MCF 10A (cell line): ENCODE measurements at places on chromosomes 1 and 21. TPM values are rescaled to one million over a fixed set of nuclear protein-coding genes. Genes with fewer than 3 reads are reported as not detected.

LUZP1 gene
- 30.1 and 37.2 TPM in 2 replicates for total RNA-seq

PRAMEF7 gene
- total RNA-seq: not detected in 2 replicates

DNA sequence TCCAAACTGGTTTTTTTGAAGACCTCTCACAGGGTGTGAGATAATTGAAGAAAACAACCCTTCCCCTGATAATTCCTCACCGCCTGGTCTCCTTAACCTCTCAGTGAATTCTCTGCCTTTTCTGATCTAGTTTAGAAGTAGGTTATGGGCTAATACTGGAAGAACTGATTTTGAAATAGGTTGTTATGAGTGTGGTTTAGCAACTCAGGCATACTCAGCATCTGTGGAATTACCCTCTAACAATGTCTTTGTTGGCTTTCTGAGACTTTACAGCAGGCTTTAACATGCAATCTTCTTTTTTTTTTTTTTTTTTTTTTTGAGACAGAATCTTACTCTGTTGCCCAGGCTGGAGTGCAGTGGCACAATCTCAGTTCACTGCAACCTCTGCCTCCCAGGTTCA, 10.3 kb upstream of the PLD5 start:
- no peaks in the 10 kb centered on the region for H3K27me3 ChIP-seq
- no peak for DNase-seq
- peaks cover 25% of the 10 kb centered on the region for H3K4me1 ChIP-seq
- no peak overlapping the region for H3K27ac ChIP-seq
- H3K36me3 ChIP-seq: peaks cover 6% of the 10 kb centered on the region
- no peak overlapping the region for H3K4me3 ChIP-seq

DNA sequence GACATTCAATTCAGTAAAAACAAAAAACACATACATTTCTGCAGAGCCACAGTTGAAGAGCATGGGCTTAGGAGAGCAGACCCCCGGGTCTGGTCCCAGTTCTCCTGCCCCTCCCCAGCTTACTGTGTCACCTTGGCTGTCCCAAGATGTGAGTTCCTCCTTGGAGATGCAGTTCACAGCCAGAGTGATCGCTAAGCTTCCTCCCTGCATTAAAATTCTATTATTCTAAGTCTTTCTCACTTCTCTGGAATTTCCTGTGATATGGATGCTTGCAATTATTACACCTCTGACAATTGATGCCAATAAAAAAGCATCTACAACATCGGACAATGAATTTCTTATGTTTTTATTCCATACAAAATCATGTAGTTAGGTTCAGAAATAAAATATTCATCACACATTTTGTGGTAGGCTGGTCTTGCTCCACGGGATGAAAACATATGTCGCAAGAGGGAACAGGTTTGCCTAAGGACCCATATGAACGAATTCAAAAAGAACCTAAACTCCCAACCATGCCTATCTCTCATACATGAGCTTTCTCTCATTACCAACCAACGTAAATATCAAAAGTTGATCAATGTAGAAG, 328.5 kb upstream of the RUNX1 start:
- peak; percentile 23 for DNase-seq
- peaks cover 20% of the 10 kb centered on the region for H3K4me1 ChIP-seq
- H3K4me3 ChIP-seq: no peak overlapping the region
- H3K27ac ChIP-seq: no peak overlapping the region
- H3K36me3 ChIP-seq: no peaks in the 10 kb centered on the region

DNA sequence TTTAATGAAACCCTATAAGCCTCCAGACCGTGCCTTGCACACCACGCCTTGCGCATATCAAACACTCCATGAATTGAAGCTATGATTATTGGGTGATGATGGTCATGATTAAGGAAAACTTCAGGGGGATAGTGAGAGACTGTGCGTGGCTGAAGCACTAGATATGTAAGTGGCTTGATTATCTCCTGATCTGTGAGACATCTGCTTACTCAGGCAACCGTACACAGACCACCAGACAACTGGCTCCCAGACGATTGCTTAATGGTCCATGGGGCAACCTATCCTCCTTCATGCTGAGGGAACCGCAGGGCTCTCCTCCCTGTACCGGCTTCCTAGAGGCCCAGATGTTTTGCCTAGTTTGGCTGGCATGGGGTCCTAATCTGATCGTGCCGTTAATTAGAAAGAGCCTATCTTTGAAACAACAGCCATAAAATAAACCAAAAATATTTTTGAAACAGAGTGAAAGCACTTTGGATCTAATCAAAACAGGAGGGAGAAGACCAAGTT, 51.6 kb downstream of the IRF2BP2 start:
- H3K36me3 ChIP-seq: no peaks in the 10 kb centered on the region
- DNase-seq: no peak
- H3K27ac ChIP-seq: no peak overlapping the region
- H3K27me3 ChIP-seq: no peaks in the 10 kb centered on the region

DNA sequence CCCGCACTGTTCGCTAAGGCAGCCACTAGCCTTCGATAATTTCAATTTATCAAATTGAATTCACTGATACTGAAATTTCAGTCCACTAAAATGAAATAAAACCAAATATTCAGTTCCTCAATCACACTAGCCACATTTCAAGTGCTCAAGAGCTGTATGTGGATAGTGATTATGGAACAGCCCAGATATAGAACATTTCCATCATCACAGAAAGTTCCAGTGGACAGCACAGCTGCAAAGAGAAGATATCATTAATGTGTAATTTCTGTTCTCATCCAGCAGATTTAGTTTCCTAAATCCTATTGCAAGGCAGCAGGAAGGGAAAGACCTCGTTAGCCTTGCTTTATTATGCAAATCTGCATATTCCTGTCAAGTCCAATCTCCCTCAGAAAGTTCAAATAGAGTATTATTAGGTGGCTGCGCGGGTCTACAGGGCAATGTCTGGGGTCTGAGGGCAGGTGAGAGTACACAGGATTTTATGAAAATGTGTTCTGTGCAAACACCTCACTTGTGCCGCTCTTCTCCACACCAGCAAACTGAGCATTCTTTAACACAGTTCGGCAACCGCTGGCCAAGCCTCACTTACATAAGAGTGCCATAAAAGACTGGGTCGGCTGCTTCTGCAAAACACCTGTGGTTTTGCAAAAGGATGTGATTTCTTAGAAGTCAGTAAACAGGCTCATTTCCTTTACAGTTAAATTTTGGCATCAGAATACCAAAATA, 22.4 kb downstream of the CAPZB start:
- H3K27ac ChIP-seq: no peak overlapping the region
- no peak overlapping the region for H3K4me3 ChIP-seq
- DNase-seq: no peak

GRCh38 chr1:201881617-201882016, 7.1 kb upstream of the SHISA4 start:
- DNase-seq: no peak
- no peak overlapping the region for H3K4me3 ChIP-seq
- H3K27me3 ChIP-seq: no peaks in the 10 kb centered on the region
- H3K4me1 ChIP-seq: peaks cover 48% of the 10 kb centered on the region
- peaks cover 18% of the 10 kb centered on the region for H3K36me3 ChIP-seq
- peak overlapping the region; percentile 79 for H3K27ac ChIP-seq

DNA sequence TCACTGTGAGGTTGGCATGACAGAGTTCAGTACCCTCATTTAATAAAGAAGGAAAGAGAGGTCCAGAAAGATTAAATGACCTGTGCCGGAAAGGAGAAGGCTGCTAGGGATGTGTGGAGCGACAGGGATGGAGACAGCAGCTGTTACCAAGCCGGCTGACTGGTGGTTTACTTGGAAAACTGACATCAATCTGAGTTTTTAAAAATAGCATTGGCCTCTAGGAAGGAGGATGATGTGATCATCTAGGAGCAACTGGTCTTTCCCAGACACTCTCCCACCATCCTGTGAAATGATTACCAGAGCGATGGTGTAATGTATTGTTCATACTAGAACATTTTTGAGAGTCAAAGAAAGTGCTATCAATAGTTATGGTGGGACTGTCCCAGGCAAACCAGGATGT, 154.4 kb downstream of the ZSCAN20 start:
- H3K4me1 ChIP-seq: no peaks in the 10 kb centered on the region
- DNase-seq: no peak
- H3K4me3 ChIP-seq: no peak overlapping the region
- no peak overlapping the region for H3K27ac ChIP-seq
- H3K36me3 ChIP-seq: no peaks in the 10 kb centered on the region

DNA sequence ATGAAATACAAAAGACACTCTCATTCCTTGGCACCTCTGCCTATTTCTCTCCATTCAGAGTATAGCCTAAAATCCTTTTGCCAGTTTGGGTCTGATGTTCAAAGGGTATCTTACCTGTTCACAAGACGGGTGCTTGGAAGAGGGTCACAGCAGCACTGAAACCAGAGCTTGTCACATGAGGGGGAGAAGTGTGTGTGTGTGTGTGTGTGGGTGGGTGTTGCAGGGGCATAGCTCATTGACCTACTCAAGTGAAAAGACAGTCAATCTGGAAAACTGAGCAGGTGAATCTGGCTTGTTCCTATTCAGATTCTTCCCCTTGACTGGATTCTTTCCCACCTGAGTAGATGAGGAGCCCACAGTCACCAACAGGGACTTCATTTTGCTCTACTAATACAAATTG, 63.9 kb downstream of the KCTD3 start:
- H3K27me3 ChIP-seq: no peaks in the 10 kb centered on the region
- peaks cover 5% of the 10 kb centered on the region for H3K36me3 ChIP-seq
- H3K27ac ChIP-seq: no peak overlapping the region

DNA sequence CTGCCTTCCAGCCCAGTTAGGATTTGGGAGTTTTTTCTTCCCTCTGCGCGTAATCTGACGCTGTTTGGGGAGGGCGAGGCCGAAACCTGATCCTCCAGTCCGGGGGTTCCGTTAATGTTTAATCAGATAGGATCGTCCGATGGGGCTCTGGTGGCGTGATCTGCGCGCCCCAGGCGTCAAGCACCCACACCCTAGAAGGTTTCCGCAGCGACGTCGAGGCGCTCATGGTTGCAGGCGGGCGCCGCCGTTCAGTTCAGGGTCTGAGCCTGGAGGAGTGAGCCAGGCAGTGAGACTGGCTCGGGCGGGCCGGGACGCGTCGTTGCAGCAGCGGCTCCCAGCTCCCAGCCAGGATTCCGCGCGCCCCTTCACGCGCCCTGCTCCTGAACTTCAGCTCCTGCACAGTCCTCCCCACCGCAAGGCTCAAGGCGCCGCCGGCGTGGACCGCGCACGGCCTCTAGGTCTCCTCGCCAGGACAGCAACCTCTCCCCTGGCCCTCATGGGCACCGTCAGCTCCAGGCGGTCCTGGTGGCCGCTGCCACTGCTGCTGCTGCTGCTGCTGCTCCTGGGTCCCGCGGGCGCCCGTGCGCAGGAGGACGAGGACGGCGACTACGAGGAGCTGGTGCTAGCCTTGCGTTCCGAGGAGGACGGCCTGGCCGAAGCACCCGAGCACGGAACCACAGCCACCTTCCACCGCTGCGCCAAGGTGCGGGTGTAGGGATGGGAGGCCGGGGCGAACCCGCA, at the start of gene PCSK9:
PCSK9 (plus strand) TSS at position 207 of the 741 bp plus-strand sequence; CDS start at position 497, 290 bp downstream.
- no peaks in the 10 kb centered on the region for H3K4me1 ChIP-seq
- H3K27me3 ChIP-seq: peaks cover 65% of the 10 kb centered on the region
- no peak for DNase-seq
- H3K4me3 ChIP-seq: no peak within 1 kb of the TSS
- H3K27ac ChIP-seq: no peak within 1 kb of the TSS
